ENCODE measurements at places on chromosomes 1 and 21. TPM values are rescaled to one million over a fixed set of nuclear protein-coding genes. Genes with fewer than 3 reads are reported as not detected.

The FCAMR gene
- total RNA-seq: not detected

The LCE3E gene
- total RNA-seq: not detected

The TOE1 gene
- 32.5 TPM for total RNA-seq

GRCh38 chr1:1282998-1283397 lies 2.8 kb downstream of the SCNN1D start:
- H3K36me3 ChIP-seq: no peaks in the 10 kb centered on the region
- DNase-seq: no peak

GRCh38 chr1:28682840-28683239 lies 14.3 kb downstream of the GMEB1 start:
- no peak overlapping the region for H3K4me3 ChIP-seq
- peaks cover 29% of the 10 kb centered on the region for H3K36me3 ChIP-seq
- no peaks in the 10 kb centered on the region for H3K27me3 ChIP-seq
- no peak overlapping the region for H3K27ac ChIP-seq
- peaks cover 5% of the 10 kb centered on the region for H3K4me1 ChIP-seq

DNA sequence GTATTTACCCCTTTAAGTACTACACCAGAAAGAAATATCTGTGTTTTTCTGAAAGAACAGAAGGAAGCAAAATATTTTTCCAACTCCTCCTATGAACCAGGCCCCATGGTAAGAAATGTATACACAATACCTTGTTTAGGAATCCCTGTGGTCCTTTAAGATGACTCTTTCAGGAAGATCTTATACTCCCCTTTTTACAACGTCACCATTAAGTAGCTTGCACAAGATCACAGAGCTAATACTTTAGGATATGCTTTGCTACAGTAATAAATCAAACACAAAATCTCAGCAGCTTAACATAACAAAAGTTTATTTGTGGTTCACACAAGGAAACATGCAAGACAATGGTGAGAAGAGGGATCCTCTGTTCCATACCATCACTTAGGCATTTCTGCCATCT lies 8.8 kb upstream of the LAMB3 start:
- no peak overlapping the region for H3K4me3 ChIP-seq
- peaks cover 5% of the 10 kb centered on the region for H3K4me1 ChIP-seq
- no peak for DNase-seq
- H3K27me3 ChIP-seq: peaks cover 3% of the 10 kb centered on the region

DNA sequence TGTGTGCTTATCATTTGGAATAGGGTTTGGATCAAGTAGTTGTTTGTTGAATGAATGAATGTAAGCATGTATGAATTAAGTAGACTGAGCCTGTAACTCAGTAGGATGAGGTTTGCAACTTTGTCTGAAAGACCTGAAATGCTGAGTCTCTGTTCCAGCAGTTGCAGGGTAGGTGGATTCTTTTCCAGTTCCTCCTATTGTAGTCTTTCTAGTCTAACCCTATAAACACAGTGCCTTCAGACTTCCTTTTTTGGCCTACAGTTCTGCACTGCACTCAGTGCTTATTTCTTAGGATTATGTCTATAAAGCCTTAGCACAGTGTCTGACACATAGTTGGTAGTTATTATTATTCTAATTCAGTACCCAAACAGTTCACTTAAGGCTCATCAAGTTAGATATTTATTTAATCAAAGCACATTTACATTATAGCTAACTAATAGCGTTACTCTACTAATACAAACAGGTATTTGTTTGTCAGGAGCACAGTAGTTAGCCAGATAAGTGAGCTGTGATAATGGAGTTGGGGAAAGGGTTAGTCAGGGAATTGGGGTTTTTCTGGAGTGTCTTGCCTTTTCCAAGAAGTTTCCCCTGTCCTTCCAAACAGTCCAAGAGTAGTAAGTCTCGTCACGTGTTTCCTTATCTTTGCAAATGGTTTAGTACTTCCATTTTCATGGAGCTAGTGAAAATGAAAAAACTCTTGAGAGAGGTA lies 45.0 kb downstream of the ABCD3 start:
- no peaks in the 10 kb centered on the region for H3K4me1 ChIP-seq
- H3K27me3 ChIP-seq: no peaks in the 10 kb centered on the region
- DNase-seq: no peak
- no peak overlapping the region for H3K27ac ChIP-seq

DNA sequence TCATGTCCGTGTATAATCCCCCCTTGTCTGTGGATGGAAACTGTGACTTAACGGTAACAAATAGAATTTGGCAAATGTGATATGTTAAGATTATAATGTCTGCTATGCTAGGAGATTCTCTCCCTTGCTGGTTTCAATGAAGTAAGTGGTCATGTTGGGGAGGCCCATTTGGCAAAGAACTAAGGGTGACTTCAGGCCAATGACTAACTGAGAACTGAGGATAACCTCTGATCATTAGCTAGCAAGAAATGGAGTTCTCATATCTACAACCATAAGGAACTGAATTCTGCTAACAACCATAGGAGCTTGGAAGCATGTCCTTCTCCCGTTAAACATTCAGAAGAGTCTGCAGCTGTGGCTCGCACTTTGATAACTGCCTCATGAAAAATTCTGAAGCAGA lies 2.3 kb downstream of the IFI44L start:
- H3K4me3 ChIP-seq: no peak overlapping the region
- H3K4me1 ChIP-seq: no peaks in the 10 kb centered on the region
- H3K27ac ChIP-seq: no peak overlapping the region
- DNase-seq: no peak
- no peaks in the 10 kb centered on the region for H3K36me3 ChIP-seq

- DNase-seq: peak; percentile 34
- peaks cover 10% of the 10 kb centered on the region for H3K4me1 ChIP-seq
- peak overlapping the region; percentile 9 for H3K27ac ChIP-seq
- H3K27me3 ChIP-seq: peaks cover 33% of the 10 kb centered on the region
Observed at GRCh38 chr1:33374336-33375105, 53.6 kb upstream of the A3GALT2 start.

DNA sequence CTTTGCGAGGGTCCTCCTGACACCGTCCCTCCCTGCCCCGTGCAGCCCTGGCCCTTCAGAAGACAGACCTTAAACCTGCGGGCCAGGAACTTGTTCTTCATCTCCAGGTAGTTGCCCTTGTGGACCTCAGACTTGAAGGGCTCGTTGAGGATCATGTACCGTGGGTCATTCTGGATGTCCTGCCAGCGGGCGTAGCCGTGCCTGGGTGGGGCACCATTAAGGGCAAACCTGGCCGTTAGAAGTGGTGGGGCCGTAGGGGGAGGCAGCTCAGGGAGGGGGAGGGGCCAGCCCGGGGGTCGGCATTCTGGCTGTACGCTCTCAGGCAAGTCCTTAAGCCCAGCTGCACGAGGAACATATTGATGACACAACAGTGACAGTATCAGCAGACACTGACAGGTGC lies 64.6 kb downstream of the KCNAB2 start:
- no peak for DNase-seq
- H3K4me3 ChIP-seq: no peak overlapping the region

- H3K4me1 ChIP-seq: peaks cover 12% of the 10 kb centered on the region
- H3K27me3 ChIP-seq: peaks cover 24% of the 10 kb centered on the region
- H3K4me3 ChIP-seq: no peak overlapping the region
- DNase-seq: no peak
- H3K36me3 ChIP-seq: no peaks in the 10 kb centered on the region
Observed at GRCh38 chr1:11558871-11559590, 80.1 kb downstream of the DISP3 start.

- no peak overlapping the region for H3K27ac ChIP-seq
- H3K4me1 ChIP-seq: no peaks in the 10 kb centered on the region
- H3K27me3 ChIP-seq: no peaks in the 10 kb centered on the region
Observed at GRCh38 chr1:81221564-81221963, 579.2 kb upstream of the ADGRL2 start.

DNA sequence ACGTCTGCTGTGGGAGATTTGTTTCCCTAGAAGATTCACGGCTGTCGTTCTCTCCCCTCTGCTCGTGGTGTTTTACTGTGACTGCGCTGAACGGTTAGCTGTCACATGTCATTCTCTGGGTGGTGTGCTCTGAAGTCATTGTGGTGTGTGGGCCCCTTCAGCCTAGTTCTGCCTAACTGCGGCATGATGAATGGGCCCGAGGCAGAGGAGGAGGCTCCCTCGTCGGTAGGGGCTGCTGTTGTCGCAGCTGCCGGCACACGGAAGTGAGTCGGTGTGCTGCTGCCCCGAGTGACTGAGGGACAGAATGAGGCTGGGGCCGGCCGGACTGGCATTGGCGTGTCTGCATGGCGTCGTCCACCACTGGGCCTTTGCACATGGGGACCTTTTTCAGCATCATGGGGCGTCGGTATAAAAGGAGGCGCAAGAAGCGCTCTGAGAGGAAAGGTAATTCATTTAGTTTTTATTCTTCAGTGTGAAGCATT lies 77.9 kb downstream of the ADARB1 start:
- peak overlapping the region; percentile 30 for H3K27ac ChIP-seq
- no peaks in the 10 kb centered on the region for H3K27me3 ChIP-seq
- H3K36me3 ChIP-seq: no peaks in the 10 kb centered on the region
- H3K4me3 ChIP-seq: no peak overlapping the region
- peaks cover 22% of the 10 kb centered on the region for H3K4me1 ChIP-seq

GRCh38 chr1:44820328-44821239 lies 12.3 kb downstream of the BTBD19 start:
- no peaks in the 10 kb centered on the region for H3K36me3 ChIP-seq
- peak; percentile 43 for DNase-seq
- H3K27me3 ChIP-seq: no peaks in the 10 kb centered on the region
- H3K4me3 ChIP-seq: peak overlapping the region; percentile 36

GRCh38 chr1:113701429-113701828 lies 57.9 kb downstream of the PHTF1 start:
- H3K4me3 ChIP-seq: no peak overlapping the region
- H3K36me3 ChIP-seq: peaks cover 15% of the 10 kb centered on the region
- no peaks in the 10 kb centered on the region for H3K4me1 ChIP-seq
- no peak for DNase-seq
- no peaks in the 10 kb centered on the region for H3K27me3 ChIP-seq
- H3K27ac ChIP-seq: no peak overlapping the region

GRCh38 chr21:18776936-18777335 lies 373.4 kb upstream of the TMPRSS15 start:
- no peak overlapping the region for H3K27ac ChIP-seq
- no peaks in the 10 kb centered on the region for H3K4me1 ChIP-seq
- no peak for DNase-seq
- no peak overlapping the region for H3K4me3 ChIP-seq
- no peaks in the 10 kb centered on the region for H3K36me3 ChIP-seq

- H3K4me1 ChIP-seq: no peaks in the 10 kb centered on the region
- no peaks in the 10 kb centered on the region for H3K36me3 ChIP-seq
- DNase-seq: no peak
Observed at GRCh38 chr1:106289265-106289928, 767.1 kb upstream of the PRMT6 start.

- peak overlapping the region; percentile 99 for H3K27ac ChIP-seq
- DNase-seq: peak; percentile 67
- peaks cover 26% of the 10 kb centered on the region for H3K4me1 ChIP-seq
- H3K36me3 ChIP-seq: peaks cover 27% of the 10 kb centered on the region
- peaks cover 4% of the 10 kb centered on the region for H3K27me3 ChIP-seq
- peak overlapping the region; percentile 82 for H3K4me3 ChIP-seq
Observed at GRCh38 chr1:8879922-8880676, 1.6 kb upstream of the ENO1 start.

DNA sequence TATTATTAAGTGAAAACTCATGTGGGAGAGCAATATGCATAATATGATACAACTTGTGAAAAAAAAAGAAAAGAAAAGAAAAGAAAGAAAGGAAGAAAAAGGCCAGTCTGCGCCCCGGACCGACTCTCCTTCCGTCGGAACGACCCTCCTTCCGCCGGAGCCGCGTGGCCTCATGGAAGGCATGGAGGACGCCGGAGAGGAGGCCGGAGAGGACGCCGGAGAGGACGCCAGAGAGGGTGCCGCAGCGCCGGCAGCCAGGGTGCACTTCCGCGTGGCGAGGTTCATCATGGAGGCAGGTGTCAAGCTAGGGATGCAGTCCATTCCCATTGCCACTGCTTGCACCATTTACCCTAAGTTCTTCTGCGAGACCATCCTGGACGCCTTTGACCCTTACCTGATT lies 185.9 kb downstream of the NR5A2 start:
- DNase-seq: no peak
- peaks cover 3% of the 10 kb centered on the region for H3K27me3 ChIP-seq
- H3K4me1 ChIP-seq: peaks cover 3% of the 10 kb centered on the region
- H3K27ac ChIP-seq: no peak overlapping the region
- no peak overlapping the region for H3K4me3 ChIP-seq

DNA sequence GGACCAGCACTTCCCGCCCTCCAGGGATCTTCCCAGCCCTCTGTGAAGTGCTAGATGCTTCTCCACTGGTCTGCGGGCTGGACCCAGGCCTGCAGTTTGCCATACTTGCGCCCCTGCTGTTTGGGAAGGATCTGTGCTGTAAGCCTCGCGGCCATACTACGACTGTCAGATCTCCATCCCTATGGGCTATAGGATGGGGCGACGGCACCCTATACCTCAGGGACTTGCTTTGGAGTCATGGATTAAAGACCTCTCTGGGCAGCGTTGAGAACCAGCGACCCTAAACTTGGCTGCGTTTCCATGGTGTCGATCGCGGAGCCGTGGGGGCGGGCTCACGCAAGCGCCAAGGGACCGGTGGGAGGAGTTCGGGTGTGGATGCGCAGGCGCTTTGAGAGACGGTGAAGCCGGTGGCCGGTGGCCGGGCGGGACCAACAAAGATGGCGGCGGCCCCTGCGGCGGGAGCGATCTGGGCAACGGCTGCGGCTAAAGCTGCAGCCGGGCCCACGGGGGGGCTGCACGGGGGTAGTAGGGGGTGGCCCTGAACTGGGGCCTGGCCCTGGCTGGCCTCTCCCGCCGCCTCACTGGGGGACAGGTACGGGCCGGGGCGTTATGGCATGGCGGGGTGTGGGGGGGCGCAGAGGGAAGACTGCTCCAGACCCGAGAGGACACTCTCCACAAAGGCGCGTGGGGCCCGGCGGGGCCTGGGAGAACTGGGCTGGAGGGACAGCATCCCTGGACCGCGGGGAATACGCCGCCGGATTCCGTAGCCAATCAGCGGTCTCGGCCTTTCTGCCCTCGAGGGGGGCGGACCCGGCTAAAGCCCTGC lies at the start of gene USP21:
Gene USP21 (plus strand): TSS at position 414 of the 826 bp plus-strand sequence. CDS start 1,141 bp downstream, outside the sequence.
- H3K27ac ChIP-seq: peak within 1 kb of the TSS; percentile 72
- DNase-seq: peak; percentile 94
- H3K36me3 ChIP-seq: peaks cover 60% of the 10 kb centered on the region
- H3K27me3 ChIP-seq: no peaks in the 10 kb centered on the region

DNA sequence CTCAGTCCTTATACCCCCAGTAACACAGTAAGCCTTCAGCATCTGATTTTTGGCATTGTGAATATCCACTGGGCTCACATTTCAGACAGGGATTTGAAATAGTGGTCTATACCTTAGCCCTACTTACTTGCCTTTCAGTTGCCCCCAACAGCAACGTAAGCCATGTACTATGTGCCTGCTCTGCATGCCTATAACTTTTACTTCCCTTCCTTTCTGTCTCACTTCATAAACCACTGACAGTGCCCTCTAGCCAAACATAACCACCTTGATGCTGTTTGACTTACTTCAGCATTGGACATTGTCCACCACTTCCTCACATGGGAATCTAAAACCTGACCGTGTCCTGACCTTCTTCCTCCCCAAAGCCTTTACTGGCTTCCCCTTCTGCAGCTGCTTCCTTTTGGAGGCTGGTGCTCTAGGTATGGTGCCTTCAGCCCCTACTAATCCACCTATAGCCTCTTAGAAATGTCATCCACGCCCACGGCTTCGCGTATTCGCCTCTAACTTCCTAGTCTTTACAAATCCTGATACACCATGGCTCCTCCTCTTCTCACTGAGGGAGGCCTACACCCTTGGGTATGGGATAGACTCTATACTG lies 3.6 kb upstream of the ZNF672 start:
- H3K27me3 ChIP-seq: no peaks in the 10 kb centered on the region
- no peak for DNase-seq
- H3K4me1 ChIP-seq: peaks cover 38% of the 10 kb centered on the region
- no peak overlapping the region for H3K4me3 ChIP-seq
- H3K27ac ChIP-seq: peak overlapping the region; percentile 52

- no peak for DNase-seq
- H3K27me3 ChIP-seq: no peaks in the 10 kb centered on the region
- H3K4me1 ChIP-seq: no peaks in the 10 kb centered on the region
- no peak overlapping the region for H3K27ac ChIP-seq
- no peak overlapping the region for H3K4me3 ChIP-seq
- no peaks in the 10 kb centered on the region for H3K36me3 ChIP-seq
Observed at GRCh38 chr1:115946116-115946515, 30.2 kb upstream of the SLC22A15 start.
